ENCODE measurements at places on chromosomes 12 and 14.

DNA sequence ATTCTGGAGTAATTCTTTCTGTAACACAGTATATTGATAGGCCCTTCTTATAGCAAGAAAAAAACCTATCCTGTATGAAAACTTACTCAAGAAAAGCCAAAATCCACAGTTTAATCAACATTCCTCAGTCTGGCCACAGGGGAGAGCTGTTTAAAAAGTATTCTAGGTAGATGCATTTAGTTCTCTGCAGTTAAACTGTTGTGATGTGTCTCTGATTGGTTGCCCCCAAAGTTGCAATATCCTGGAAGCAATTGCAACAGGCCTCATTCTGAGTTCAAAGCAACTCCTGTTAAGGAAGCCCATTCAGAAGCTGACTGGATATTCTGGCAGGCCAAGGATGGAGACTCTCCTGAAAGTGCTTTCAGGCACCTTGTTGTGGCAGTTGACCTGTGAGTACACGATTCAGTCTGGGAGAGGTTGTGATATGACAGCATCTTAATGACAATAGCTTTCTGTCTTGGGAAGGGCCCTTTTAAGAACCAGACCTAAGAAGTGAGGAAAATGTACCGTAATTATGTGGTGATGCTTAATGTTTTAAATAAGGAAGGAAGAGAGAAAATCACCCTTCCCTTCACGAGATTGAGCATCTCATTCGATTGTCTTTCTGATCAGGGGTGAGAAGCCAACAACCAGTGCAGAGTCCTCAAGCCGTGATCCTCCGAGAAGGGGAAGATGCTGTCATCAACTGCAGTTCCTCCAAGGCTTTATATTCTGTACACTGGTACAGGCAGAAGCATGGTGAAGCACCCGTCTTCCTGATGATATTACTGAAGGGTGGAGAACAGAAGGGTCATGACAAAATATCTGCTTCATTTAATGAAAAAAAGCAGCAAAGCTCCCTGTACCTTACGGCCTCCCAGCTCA lies 420.7 kb downstream of the DAD1 start:
- no peaks in the 10 kb centered on the region for H3K36me3 ChIP-seq
- H3K4me1 ChIP-seq, result peaks cover 23% of the 10 kb centered on the region
- no peak for DNase-seq
- H3K27ac ChIP-seq, result no peak overlapping the region

DNA sequence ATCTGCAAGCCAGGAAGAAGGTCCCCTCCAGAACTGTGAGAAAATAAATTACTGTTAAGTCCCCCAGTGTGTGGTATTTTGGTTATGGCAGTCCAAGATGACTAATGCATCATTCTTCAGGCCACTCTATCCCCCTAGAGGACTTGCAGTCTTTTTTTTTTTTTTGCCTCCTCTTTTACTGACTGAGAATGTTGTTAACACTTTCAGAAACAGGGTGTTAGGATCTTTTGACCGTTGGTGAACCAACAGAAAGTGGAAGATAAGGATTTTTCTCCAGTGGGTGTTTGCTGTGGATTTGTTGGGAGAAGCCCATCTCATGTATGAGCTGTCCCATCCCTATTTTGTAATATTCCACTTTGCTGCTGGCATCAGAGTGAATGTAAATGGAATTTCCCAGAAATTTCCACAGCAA lies 37.8 kb downstream of the MARK3 start:
- H3K4me3 ChIP-seq, result no peak overlapping the region
- H3K27ac ChIP-seq, result no peak overlapping the region
- no peak for DNase-seq
- H3K36me3 ChIP-seq, result peaks cover 4% of the 10 kb centered on the region
- peaks cover 11% of the 10 kb centered on the region for H3K4me1 ChIP-seq
- H3K27me3 ChIP-seq, result no peaks in the 10 kb centered on the region

DNA sequence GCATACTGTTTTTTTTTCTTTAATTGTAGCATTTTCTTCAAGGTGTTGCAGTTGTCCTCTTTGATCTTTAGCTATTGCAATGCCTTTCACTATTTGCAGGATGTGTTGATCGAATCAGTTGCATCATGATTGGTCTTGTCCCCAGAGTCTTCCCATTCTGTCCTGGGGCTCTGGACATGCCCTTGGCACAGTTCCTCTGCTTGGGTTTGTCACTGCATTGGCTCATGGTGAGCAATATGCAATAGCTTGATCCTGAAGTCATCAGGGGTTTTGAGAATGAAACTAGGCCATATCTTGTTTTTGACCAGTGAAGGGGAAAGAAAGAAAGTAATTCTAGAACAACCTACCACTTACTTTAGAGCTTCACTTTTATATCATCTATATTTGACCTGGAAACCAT lies 281.5 kb downstream of the TMEM117 start:
- H3K27me3 ChIP-seq, result no peaks in the 10 kb centered on the region
- H3K4me3 ChIP-seq, result no peak overlapping the region
- DNase-seq, result no peak
- no peaks in the 10 kb centered on the region for H3K36me3 ChIP-seq
- no peak overlapping the region for H3K27ac ChIP-seq

GRCh38 chr12:128767518-128767917 lies 56.2 kb downstream of the SLC15A4 start:
- no peak overlapping the region for H3K4me3 ChIP-seq
- DNase-seq, result no peak
- H3K27me3 ChIP-seq, result peaks cover 51% of the 10 kb centered on the region

GRCh38 chr14:68041876-68042354 lies 222.3 kb downstream of the RAD51B start:
- no peak for DNase-seq
- H3K4me3 ChIP-seq, result no peak overlapping the region
- H3K4me1 ChIP-seq, result peaks cover 36% of the 10 kb centered on the region

- no peak for DNase-seq
- no peaks in the 10 kb centered on the region for H3K36me3 ChIP-seq
- no peak overlapping the region for H3K4me3 ChIP-seq
- H3K27ac ChIP-seq, result no peak overlapping the region
- peaks cover 1% of the 10 kb centered on the region for H3K4me1 ChIP-seq
These were observed 121.4 kb upstream of the HIF1A start for GRCh38 chr14:61573748-61574513.

DNA sequence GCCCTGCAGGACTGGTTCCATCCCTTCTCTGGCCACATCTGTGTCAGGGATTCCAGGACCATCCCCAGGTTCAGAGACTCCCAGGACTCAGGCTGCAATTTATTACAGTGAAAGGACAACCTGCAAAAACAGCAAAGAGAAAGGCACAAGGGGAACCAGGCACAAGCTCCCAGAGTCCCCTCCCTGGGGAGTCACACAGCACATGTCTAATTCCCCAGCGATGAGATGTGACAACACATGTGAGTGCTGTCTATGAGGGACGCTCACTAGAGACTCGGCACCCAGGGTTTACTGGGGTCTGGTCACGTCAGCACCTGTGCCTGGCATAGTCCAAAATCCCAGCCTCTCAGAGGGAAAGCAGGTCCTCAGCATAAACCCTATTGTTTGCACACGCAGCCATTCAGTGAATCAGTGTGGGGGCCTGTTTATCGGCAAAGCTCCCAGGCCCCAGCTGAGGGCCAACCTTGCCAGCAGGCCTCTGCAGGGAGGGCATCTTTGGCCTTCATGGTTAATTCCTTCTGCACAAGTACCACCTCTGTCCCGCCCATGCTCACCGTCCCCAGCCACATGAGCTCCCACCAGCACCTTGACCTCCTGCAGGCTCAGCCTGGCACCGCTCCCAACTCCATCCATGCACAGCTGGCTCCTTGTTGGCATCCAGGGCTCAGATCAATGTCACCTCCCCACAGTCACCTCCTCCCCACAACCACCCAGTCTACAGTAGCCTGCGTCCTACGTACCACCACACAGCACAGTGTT lies 198.9 kb upstream of the SFSWAP start:
- no peak overlapping the region for H3K4me3 ChIP-seq
- no peak overlapping the region for H3K27ac ChIP-seq

- no peak within 1 kb of the TSS for H3K27ac ChIP-seq
- H3K27me3 ChIP-seq, result peaks cover 66% of the 10 kb centered on the region
- DNase-seq, result peak; percentile 14
- peak within 1 kb of the TSS; percentile 65 for H3K4me3 ChIP-seq
- no peaks in the 10 kb centered on the region for H3K36me3 ChIP-seq
These were observed at the start of gene TBC1D30 for GRCh38 chr12:64824500-64825142. Gene TBC1D30 (plus strand): TSS chr12:64824647. CDS start chr12:64824880, 233 bp downstream.

DNA sequence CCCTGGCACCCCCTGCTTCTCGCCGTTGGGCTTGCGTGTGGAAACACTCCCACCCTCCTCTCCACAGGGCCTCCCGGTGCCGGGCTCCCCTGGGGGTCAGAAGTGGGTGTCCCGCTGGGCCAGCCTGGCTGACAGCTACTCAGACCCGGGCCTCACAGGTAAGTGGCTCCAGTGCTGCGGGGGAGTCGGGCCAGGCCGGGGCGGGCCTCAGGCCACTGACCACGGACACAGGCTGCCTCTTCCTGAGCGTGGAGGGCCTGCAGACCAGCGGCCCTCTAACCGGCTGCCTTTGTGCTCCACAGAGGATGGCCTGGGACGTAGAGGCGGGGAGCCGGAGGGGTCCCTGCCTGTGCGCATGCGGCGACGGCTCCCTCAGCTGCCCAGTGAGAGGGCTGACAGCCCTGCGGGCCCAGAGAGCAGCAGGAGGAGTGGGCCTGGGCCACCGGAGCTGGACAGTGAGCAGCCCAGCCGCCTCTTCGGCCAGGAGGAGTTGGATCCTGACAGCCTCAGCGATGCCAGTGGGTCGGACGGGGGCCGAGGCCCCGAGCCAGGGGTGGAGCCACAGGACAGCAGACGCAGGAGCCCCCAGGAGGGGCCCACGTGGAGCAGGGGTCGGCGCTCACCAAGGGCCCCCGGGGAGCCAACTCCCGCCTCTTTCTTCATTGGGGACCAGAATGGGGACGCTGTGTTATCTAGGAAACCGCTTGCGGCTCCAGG lies 21.1 kb downstream of the CEP170B start:
- no peaks in the 10 kb centered on the region for H3K27me3 ChIP-seq
- no peak for DNase-seq
- no peak overlapping the region for H3K27ac ChIP-seq

DNA sequence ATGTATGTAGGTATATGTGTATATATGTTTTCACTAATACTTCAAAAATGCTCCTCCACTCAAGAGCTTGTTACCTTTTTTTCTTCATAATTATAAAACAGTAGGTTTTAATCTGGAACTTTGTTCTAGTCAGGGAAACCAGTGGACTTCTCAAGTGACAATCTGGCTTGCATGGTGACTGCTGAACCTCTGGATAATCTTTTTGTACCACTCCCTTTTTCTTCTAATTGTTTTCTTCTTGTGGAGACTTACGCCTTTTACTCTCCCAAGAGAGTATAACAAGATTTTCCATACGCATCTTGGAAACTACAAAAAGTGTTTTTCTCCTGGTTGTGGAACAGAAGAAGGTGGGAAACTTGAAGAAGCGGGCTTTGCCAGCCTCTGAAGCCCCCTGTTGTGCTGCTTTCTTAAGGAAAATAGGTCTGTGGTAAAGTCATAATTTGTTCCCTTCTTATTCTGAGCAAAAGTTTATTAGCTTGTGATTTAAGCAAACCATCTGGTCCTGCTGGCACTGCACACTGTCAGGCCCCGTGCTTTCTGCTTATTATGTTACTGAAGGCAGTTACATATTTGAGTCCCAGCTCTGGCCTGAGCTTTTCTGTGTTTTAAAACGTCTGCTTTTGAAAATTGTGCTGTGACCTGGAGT lies 291.8 kb downstream of the ERC1 start:
- H3K27ac ChIP-seq, result no peak overlapping the region
- H3K27me3 ChIP-seq, result no peaks in the 10 kb centered on the region
- peaks cover 8% of the 10 kb centered on the region for H3K36me3 ChIP-seq
- no peak overlapping the region for H3K4me3 ChIP-seq
- peaks cover 1% of the 10 kb centered on the region for H3K4me1 ChIP-seq

DNA sequence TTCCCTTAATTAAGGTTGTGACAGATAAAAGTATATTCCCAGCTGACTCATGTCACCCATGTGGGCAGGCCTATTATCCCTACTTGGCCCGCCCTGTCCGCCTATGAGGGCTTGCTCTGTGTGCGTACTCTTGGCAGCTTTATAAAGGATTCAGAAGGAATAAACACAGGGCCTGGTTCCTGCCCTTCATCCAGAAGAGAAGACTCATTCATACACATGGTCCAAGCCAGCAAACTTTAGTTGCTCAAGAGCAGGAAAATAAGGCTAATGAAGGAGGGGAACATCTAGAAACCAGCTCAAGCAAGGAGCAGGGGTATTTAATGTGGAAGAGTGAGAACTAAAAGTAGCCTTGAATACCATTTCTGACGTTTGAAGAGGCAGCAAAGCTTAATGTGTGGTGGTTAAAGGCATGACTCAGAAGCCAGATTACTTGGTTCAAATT lies 141.9 kb downstream of the CRADD start:
- H3K36me3 ChIP-seq, result no peaks in the 10 kb centered on the region
- no peak for DNase-seq
- H3K4me1 ChIP-seq, result peaks cover 5% of the 10 kb centered on the region
- no peaks in the 10 kb centered on the region for H3K27me3 ChIP-seq
- H3K27ac ChIP-seq, result no peak overlapping the region

DNA sequence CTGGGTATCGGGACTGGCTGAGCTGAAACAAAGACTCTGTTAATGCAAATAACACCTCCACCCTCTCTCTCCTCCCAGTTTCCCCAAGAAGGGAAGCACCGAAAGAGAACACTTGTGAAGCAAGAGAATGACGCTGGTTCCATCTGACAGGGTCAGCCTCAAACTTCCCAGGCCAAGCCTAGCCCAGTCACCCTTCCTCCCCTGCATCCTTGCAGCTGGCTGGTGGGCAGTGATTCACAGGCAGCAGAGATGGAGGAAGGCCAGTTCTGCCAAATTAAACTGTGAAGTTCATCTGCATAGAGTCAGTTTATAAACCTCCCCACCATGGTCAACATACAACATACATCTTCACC lies 2.8 kb downstream of the LRRC74A start:
- peaks cover 53% of the 10 kb centered on the region for H3K4me1 ChIP-seq
- peaks cover 7% of the 10 kb centered on the region for H3K36me3 ChIP-seq
- no peaks in the 10 kb centered on the region for H3K27me3 ChIP-seq
- DNase-seq, result no peak
- peak overlapping the region; percentile 98 for H3K27ac ChIP-seq
- H3K4me3 ChIP-seq, result peak overlapping the region; percentile 58

GRCh38 chr14:51304941-51305340 lies 64.9 kb downstream of the TMX1 start:
- H3K27ac ChIP-seq, result no peak overlapping the region
- H3K4me3 ChIP-seq, result no peak overlapping the region
- H3K4me1 ChIP-seq, result peaks cover 16% of the 10 kb centered on the region
- DNase-seq, result no peak

- no peak for DNase-seq
- no peak overlapping the region for H3K4me3 ChIP-seq
- no peaks in the 10 kb centered on the region for H3K4me1 ChIP-seq
- no peaks in the 10 kb centered on the region for H3K27me3 ChIP-seq
- no peak overlapping the region for H3K27ac ChIP-seq
These were observed 476.5 kb downstream of the APAF1 start for GRCh38 chr12:99121546-99121945.

DNA sequence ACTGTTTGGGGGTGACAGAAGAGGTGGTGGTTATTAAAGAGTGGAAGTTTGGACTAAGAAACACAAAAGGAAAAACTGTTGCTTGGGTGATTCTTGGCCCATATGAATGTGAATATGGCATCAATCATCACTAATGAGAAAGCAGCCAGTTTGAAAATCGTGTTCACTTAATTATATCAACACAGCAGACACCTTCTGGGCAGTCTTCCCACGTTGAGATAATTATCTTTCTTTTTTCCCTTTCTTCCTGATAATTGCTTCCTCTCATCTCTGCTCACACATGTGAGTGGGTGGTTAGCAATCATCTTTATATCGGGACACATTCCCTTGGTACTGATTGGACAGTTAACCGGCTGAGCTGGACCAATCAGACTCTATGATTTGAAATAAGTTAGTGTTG lies 539.7 kb downstream of the AACS start:
- H3K4me3 ChIP-seq, result no peak overlapping the region
- no peak for DNase-seq
- H3K4me1 ChIP-seq, result no peaks in the 10 kb centered on the region
- H3K36me3 ChIP-seq, result no peaks in the 10 kb centered on the region
- no peak overlapping the region for H3K27ac ChIP-seq

All from progenitor cell of endocrine pancreas (in vitro differentiated cells).